Substantia nigra (tissue), 51 donors: ENCODE measurements at places on chromosomes 4 and X.

DNA sequence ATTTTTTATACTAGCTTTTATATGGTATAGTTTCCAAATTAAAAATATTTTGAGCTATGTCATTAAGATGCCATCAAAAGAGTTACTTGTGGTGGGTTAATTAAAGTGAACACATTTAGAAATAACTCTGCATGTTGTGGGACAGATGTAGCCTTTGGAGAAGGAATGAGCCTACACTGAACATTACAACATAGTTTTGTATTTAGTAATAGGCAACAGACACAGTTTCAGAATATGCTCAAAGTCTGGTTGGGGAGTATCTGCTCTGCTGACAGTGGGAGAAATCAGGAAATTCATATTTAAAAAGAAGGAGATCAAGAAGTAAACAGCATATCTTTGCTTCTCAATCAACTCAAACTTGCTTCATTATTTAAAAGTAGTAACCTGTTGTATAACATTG is 23.7 kb downstream of the EMCN start:
- no peak for DNase-seq

GRCh38 chr4:126526335-126526734 is 1106.4 kb upstream of the INTU start:
- DNase-seq = no peak

DNA sequence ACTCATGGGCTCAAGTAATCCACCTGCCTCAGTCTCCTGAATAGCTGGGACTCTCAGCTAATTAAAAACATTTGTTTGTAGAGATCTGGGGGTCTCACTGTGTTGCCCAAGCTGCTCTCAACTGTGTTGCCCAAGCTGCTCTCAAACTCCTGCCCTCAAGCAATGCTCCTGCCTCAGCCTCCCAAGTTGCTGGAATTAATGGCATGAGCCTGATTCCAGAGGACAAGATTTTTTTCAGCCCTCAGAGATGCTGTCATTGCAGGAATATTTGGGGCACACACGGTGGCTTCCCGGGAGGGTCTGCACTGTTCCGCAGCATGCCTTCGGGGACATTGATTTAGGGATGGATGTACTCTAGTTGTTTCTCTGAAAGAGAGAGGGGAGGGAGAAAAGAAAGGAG is 49.7 kb downstream of the STK32B start:
- DNase-seq = no peak

DNA sequence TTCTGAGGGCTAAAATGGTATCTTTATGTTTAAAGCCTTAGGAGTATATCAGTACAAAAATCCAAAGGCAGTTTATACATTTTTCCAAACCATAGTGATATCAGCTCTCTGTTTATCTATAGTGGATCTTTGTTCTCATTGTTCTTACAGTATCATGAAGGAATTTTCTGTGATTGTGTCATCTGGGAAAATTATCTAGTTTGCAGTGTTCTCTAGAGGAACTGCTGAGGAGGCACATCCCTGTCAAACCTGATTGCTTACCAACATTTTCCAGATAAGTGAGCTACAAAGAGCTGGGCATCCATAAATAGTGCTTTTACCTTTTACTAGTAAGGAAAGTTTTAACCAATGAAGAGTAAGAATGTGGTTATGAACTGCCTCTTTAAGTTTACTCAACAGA is 44.9 kb upstream of the SLC25A31 start:
- no peak for DNase-seq

GRCh38 chr4:39442998-39443397 is 15.7 kb downstream of the RPL9 start:
- DNase-seq = no peak

DNA sequence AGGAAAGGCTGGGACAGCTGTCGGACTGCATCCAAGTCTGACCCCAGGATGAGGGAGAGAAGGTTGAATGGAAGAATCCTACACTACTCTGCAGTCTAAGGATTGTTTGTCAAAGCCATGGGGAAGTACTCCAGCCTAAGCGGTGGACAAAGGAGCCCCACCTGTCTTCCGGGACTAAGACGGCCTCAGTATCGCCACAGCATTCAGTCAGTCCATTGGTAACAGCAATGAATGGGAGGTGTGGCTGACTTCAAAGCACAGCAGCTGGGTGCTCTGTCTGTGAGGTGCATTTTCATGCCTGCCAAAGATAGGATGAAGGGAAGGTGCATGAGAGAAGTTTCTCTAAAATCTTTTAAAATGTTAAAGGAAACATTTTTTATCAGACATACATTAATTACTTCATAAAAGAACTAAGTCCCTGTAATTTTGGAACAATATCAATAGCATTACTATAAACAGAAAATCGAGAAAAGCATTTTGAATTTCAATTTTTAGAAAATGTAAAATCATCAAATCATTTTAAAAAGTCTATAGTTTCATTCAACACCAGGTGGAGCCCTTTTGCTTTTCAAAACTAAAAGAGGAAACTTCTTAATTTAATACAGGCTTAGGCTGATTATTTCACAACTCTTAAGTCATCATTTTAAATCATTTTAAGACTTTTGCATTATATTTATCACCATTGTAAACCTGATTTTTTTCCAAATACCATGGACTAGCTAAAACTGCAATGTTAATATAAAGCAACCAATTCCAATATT is 27.6 kb upstream of the INTU start:
- DNase-seq = no peak

DNA sequence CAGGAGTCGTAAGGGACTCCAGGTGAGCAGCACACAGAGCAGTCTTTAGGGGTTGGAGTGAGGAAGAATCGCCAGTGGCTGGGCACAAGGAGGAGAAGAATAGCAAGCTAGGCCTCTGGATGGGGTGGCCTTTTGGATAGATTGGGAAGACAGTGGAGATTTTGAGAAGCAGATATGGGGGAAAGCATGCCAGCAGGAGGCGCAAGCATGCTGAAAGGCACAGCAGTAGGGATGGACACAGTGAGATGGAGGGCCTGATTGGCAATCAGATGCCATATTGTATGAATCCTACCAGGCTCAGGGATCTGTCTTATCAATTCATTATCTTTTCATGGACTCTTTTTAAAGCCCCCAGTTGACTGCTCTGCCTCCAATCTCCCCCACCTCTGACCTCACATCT is 60.4 kb upstream of the MAGEA4 start:
- no peak for DNase-seq

DNA sequence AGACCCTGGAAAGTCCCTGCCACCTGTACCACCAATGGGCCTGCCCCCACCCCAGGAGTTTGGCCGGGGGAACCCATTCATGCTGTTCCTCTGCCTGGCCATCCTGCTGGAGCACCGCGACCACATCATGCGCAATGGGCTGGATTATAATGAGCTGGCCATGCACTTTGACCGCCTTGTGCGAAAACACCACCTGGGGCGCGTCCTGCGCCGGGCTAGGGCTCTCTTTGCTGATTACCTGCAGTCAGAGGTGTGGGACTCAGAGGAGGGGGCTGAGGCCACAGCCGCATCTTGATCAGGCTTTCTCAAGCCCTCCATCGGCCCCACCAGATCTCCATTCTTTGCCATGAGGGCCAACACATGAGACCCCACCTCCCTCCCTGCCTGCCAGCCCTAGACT is 13.6 kb upstream of the RBM3 start:
- no peak for DNase-seq
